ENCODE measurements at places on chromosomes 7 and 10. TPM values are rescaled to one million over a fixed set of nuclear protein-coding genes. Genes with fewer than 3 reads are reported as not detected.

DNA sequence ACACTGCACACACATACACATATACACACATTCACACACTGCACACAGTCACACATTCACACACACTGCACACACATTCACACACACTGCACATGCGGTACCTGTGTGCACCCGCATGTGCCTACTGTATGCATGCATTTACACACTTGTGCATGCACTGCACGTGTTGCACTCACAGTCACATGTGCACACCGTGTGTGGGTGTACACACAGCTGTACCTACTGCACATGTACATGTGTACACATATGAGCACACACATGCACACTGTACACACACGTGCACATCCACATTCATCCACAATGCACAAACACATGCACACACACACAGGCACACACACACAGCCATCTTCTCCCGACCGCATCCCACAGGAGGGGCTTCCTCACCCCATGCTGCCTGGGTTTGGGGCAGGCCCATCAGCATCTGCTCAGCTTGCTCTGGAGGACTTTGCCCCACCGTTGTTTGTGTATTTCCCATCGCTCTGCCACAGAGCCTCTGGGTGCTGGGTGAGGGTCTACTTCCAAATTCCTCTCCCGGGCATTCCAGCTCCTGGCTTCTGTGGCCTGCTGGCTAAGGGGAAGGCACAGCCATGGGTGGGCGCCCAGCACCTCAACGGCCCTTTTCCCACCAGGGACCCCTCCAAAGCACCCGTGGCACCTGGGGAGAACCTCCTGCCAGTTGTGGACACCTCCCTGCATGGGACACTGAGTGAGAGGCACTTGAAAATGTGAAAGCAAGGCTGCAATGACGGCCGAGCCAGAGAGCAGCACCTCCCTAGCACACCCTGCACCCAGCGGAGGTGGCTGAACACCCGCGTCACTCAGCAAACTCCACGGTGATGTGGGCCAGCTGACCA lies 324.3 kb downstream of the PTPRN2 start:
- no peaks in the 10 kb centered on the region for H3K36me3 ChIP-seq
- DNase-seq, result no peak
- H3K4me3 ChIP-seq, result peak overlapping the region; percentile 48
- peak overlapping the region; percentile 51 for H3K27ac ChIP-seq
- no peaks in the 10 kb centered on the region for H3K27me3 ChIP-seq
- H3K4me1 ChIP-seq, result no peaks in the 10 kb centered on the region

GRCh38 chr10:86785968-86786367 lies 29.5 kb downstream of the BMPR1A start:
- no peaks in the 10 kb centered on the region for H3K27me3 ChIP-seq
- no peak overlapping the region for H3K4me3 ChIP-seq
- H3K27ac ChIP-seq, result no peak overlapping the region
- H3K36me3 ChIP-seq, result no peaks in the 10 kb centered on the region

CDHR1 gene
- total RNA-seq, result 1.1 TPM

PNLIPRP3 gene
- not detected for total RNA-seq

YKT6 gene
- total RNA-seq, result 60.2 TPM

TRIP6 gene
- 74.4 TPM for total RNA-seq

FFAR4 gene
- total RNA-seq, result 1.0 TPM

- no peaks in the 10 kb centered on the region for H3K4me1 ChIP-seq
- no peak overlapping the region for H3K4me3 ChIP-seq
- H3K27me3 ChIP-seq, result no peaks in the 10 kb centered on the region
- no peaks in the 10 kb centered on the region for H3K36me3 ChIP-seq
- no peak for DNase-seq
Measured at GRCh38 chr10:25778646-25779045, 155.4 kb upstream of the MYO3A start.

- no peaks in the 10 kb centered on the region for H3K4me1 ChIP-seq
- no peak overlapping the region for H3K4me3 ChIP-seq
- H3K27ac ChIP-seq, result no peak overlapping the region
- no peak for DNase-seq
- no peaks in the 10 kb centered on the region for H3K36me3 ChIP-seq
Measured at GRCh38 chr7:2417981-2418481, 14.6 kb downstream of the CHST12 start.

DNA sequence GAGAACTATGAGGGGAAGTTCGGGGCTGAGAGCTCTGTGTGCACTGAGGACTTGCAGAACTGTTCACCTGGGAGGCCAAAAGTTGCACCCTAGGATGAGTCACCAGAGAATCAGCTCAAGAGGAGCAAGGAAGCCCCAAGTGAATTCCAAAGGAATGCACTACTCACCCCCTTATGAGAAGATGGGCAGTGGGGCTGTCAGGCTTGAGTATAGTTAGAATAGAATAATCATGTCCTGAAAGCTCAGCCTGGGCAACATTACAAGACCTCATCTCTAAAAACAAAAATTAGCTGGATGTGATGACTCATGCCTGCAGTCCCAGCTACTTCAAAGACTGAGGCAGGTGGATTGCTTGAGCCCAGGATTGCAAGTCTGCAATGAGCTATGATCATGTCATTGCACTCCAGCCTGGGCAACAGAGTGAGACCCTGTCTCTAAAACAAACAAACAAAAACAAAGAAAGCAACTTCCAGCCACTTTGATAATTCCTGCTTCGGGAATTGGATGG lies 30.0 kb downstream of the MAP3K8 start:
- H3K27ac ChIP-seq, result no peak overlapping the region
- no peak overlapping the region for H3K4me3 ChIP-seq
- no peaks in the 10 kb centered on the region for H3K4me1 ChIP-seq
- DNase-seq, result no peak
- no peaks in the 10 kb centered on the region for H3K36me3 ChIP-seq
- no peaks in the 10 kb centered on the region for H3K27me3 ChIP-seq

DNA sequence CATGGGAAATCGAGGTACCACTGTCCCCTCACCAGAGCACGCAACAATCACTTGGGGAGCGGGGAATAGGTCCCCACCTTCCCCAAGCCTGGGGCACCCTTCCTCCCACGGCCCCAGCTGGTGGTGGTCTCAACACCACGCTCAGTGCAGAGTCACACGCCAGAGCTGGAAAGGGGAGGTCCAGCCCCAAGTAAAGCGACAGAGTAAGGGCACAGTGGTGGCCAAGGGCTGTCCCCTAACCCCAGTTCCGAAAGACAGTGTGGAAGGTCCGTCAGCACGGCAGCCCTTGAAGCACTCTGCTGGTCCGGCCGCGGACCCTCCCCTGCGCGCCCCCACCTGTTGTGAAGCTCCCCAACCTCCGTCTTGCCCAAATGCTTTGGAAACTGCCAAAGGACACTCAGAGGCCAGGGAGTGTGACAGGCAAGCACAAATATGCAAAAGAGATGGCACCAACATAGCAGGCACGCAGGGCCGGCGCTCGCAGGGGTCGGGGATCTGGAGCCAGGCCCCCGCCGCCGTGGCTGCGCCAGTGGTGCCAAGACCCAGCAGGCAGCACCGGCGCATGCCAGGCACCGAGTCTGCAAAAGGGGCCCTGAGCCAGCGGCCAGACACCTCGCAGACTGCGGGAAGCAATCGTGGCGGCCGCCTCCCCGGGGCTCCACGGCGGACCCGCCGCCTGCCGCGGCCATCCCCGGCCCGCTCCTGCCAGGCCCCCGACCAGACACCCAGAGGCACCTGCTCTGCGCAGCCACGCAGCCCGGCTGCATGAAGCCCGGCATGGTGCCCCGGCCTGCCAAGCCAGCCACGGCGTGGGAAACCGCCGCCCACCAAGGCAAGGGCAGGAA lies 51.6 kb upstream of the SRRM3 start:
- no peak for DNase-seq
- H3K4me3 ChIP-seq, result no peak overlapping the region

- peak; percentile 83 for DNase-seq
- H3K4me3 ChIP-seq, result peak overlapping the region; percentile 45
- H3K27ac ChIP-seq, result no peak overlapping the region
- no peaks in the 10 kb centered on the region for H3K4me1 ChIP-seq
Measured at GRCh38 chr10:122164023-122164601, 107.0 kb upstream of the BTBD16 start.

EVX1 gene
- total RNA-seq, result not detected

DNA sequence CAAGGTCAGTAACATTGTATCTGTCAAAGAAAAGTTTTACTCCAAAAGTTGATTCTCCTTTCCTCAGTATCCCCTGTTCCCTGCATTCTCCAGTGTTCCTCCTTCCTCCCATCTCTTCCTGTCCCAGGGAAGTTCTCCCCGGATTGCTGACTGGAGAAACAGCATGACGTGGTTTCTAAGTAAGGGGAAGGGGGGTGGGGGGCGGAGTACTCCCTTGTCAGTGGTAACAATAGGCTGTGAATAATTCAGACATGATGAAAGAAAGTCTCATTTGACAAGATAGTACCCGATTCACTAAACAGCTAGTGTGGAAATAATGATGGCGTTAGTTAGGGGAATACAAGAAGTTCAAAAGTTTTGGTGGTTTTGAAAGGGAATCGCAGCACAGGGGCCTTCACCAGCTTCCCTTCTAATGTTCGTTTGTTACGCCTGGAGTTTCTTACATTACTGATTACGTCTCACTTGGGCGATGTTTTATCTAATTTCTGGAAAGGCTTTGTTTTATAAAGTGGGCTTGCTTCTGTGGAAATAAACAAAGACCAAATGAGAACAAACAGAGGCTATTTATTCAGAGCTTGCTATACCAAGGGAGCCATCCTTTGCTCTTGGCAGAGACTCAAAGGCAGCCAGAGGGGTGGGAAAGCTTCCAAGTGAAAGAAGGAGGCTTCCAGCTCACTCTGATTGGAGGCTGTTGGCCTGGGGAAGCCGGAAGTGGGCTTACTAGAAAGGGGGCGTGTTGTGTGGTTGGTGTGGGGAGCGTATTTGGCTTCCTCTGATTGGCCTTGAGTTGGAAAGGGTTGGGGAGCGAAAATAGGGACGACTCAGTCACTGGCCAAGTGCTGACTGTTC lies 453.7 kb downstream of the SDK1 start:
- no peak overlapping the region for H3K4me3 ChIP-seq
- H3K27me3 ChIP-seq, result no peaks in the 10 kb centered on the region
- no peaks in the 10 kb centered on the region for H3K36me3 ChIP-seq
- DNase-seq, result no peak
- H3K4me1 ChIP-seq, result no peaks in the 10 kb centered on the region

NPC1L1 gene
- 0.88 TPM for total RNA-seq

- H3K27me3 ChIP-seq, result no peaks in the 10 kb centered on the region
- H3K4me1 ChIP-seq, result no peaks in the 10 kb centered on the region
- DNase-seq, result peak; percentile 88
Measured at GRCh38 chr10:91908337-91909116, 759 bp downstream of the FGFBP3 start.

DNA sequence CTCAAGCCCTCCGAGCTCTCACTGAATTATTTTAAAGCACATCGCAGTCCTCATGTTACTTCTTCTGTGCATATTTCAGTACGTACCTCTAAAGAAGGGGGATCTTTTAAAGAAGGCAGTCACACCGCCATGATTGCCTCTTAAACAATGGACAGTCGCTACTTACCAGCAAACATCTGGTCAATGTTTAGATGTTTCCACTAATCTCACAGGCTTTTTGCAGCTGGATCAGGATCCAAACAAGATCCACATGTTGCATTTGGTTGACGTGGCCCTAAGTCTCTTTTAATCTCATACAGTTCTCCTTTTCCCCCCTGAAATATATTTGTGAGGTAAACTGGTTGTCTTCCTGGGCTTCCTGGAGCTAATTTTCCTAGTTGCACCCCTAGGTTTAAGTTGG lies 50.0 kb downstream of the PRF1 start:
- H3K27ac ChIP-seq, result no peak overlapping the region
- no peak overlapping the region for H3K4me3 ChIP-seq
- no peaks in the 10 kb centered on the region for H3K36me3 ChIP-seq
- no peaks in the 10 kb centered on the region for H3K27me3 ChIP-seq
- DNase-seq, result no peak

Data from kidney (tissue), 22 donors.